ENCODE measurements at places on chromosomes 4 and X.

- DNase-seq: no peak
Observed at GRCh38 chr4:89242864-89243732, 64.5 kb downstream of the GPRIN3 start.

DNA sequence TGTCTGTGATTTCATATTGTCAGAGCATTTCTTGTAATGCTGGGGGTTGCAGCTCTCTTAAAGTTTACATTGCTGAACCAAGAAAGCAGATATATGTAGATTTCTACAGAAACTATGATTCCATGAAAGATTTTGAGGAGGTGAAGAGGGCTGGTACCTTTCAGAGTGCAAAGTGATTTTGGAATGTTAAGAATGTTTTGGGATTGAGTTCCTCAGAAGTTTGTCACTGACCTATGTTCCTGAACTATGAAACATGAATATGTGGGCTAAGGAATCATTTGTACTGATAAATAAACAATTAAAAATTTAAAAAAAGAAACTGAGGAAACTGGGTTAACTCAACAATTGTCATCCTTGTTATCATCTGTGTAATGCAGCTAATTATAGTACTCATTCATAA, 12.3 kb upstream of the CHIC2 start:
- DNase-seq: peak; percentile 54

- DNase-seq: no peak
Observed at GRCh38 chrX:122941806-122942205, 242.3 kb upstream of the GRIA3 start.

DNA sequence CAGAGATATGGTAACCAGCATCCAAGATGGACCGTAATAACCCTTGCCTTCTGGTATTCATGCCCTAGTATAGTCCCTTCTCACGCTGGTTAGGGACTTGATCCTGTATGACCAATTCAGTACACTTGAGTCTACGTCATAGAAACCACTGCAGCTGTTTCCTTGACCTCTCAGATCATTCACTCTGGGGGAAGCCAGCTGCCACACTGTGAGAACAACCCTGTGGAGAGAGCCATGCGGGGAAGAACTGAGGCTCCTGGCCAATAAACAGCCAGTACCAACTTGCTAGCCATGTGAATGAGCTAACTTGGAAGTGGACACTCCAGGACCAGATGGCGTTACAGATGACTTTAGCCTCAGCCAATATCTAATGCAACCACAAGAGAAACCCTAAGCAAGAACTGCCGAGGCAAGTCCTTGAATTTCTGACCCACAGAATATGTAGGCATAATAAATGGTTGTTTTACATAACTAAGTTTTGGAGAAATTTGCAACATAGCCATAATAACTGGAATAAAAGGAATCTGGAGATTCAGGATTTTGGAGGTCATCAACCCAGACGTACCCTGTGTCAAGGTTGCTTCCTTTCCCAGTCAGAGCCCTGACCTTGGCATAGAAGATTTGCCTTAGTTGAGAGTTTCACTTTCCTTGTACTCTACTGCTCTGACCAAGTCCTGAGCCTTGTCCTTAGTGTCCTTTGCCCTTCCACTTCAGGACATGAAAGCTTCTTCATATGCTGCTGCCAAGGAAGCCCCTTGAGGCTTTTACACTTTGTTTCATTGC, 87.3 kb upstream of the ZNF81 start:
- peak; percentile 3 for DNase-seq

- peak; percentile 9 for DNase-seq
Observed at GRCh38 chrX:144586756-144587155, 660.5 kb upstream of the SPANXN1 start.

DNA sequence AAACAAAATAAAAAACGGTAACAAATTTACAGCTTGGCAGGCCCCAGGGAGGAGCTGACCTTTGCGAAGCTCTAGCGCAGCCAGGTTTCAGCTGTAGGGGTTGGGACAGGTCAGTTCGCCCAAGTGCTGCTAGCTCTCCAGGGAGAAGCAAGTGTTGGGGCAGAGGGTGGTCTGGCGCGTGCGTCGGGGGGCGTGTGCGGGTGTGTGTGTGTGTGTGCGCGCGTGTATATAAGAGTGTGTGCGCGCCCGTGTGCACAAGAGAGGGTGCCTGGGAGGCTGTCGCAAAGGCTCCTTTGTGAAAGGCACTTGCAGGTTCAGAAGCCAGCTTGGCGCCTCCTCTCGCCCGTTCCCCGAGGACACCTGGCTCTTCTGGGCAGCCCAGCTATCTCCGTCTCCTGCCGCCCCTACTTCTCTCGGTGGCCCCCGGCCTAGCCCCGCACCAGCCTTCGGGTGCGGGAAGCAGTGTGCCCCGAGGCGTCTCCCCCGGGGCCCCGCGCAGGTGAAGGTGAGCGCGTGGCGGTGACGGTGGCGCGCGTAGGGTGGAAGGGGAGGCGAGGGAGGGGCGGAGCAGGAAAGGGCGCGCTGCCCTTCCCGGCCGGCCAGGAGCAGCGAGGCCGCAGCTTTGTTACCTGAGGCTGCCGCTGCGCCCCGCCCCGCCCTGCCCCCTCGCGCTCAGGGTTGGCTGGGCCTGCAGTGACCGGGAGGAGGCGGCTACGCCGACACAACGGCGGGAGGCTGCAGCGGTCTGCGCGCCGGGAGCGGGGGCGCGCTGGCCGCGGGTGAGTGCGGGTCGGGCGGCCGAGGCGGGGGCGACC, at the start of gene FHDC1:
Gene FHDC1, plus strand, starts transcription at position 693 of the 815 bp plus-strand sequence. CDS start 6,735 bp downstream, outside the sequence.
- peak; percentile 49 for DNase-seq

DNA sequence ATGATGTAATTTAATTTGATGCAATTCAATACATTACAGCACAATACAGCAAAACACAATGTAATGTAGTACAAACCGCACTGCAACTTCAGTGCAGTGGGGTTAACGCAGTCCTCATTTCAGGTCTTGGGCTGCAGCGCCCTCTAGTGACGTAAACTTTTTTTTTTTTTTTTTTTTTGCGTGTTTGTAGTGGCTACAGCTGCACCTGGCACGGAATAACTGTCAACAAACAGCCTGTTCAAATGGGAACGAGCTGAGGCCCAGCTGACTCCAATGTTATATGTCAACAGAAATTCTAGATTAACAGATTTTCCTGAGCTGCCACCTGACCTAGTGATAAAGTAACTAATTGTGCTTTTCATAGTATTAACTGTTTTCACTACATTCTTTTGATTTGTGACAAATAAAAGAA, 33.5 kb upstream of the RASSF6 start:
- peak; percentile 67 for DNase-seq

- DNase-seq: no peak
Observed at GRCh38 chrX:10754445-10754844, 134.1 kb upstream of the MID1 start.

DNA sequence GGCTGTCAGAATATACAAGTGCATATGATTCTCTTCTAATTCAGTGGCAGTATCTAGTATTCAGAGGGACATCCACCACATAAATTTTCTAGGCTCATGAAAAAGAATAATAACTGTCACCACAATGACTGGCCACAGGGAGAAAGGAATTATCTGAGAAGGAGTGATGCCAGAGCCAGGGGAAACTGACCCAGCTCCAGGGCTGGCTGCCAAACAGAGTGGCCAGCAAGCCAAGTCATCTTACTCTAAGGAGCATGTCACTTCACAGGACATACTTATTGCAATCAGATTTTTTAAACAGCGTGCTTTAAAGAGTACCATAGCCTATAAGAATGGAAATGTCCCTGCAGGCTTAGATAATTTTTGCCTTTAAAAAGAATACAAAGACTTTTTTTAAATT, 5.8 kb upstream of the SEPTIN11 start:
- no peak for DNase-seq

DNA sequence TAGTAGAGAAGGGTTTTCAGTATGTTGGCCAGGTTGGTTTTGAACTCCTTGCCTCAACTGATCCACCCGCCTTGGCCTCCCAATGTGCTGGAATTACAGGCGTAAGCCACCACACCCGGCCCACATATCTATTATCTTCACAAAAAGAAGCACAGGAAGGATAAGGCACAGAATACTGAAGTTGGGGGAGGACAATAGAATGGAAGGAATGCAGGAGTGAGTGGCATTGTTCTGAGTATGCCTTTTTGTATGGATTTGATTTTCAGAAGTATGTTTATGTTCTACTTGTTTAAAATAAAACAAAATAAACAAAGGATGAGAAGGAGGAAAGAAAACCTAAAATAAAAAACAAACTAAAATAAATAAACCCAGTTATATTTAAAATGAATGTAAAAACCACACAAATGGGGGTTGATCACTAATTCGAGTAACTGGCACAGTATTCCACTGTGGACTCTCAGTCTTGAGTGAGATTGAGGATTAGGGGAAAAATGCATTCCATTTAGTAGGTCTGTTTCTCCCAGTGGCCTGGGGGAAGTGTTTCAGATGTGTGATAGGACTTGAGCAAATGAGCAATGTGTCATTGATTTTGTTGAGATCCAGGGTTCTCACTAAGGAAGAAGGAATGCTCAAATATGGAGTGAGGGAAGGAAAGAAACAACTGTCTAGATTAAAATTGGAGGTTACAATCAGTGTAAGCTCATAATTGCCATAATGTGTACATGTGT, 109.0 kb upstream of the C1QTNF7 start:
- DNase-seq: peak; percentile 10

GRCh38 chrX:97065066-97065465, 181.4 kb downstream of the RPA4 start:
- DNase-seq: no peak

- DNase-seq: no peak
Observed at GRCh38 chrX:74178536-74178935, 125.4 kb upstream of the ZCCHC13 start.

GRCh38 chr4:43567644-43568043, 675.1 kb downstream of the GRXCR1 start:
- DNase-seq: no peak

- DNase-seq: no peak
Observed at GRCh38 chrX:2136848-2137247, 363.9 kb downstream of the DHRSX start.

DNA sequence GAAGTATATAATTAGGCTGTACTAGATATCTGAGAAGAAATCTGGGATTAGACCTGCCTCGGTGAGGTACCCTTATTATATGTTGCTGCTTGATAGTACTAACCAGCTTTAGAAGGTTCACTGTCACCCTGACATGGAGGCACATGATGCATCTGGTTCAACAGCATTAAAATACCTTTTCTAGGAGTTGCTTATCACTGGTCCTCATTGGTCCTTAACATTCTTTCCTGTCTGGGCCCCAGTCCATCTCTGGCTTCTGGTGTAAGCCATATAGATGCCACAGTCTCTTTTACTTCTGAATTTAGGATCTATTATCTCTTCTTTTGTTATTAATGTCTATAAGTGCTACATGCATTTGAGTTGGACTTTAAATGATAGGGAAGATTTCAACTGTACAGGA, 40.2 kb downstream of the GPRIN3 start:
- no peak for DNase-seq

DNA sequence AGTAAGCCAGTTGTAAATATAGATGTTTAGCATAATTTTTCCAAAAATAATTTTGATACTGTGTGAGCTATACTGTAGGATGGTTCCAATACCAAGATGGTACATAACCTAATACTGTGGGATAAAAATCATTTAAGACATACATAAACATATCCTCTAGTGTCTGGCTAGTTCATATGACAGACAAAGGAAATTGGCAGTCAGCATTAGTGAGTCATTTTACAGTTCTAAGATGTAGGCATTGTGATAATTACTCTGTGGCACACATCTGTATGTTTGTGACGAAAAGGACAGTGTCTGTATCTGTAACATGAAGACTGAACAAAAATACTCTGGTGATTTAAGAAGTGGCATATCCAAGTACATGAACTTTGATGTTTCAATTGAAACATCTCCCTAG, 49.6 kb downstream of the UGT2A2 start:
- DNase-seq: no peak

Data from ELR (cell line).